Activated CD4-positive, alpha-beta T cell treated with anti-CD3 and anti-CD28 coated beads, Interleukin-2, amount 50 U/mL, for 4 hours (primary cell): ENCODE measurements at places on chromosomes 5 and 9.

DNA sequence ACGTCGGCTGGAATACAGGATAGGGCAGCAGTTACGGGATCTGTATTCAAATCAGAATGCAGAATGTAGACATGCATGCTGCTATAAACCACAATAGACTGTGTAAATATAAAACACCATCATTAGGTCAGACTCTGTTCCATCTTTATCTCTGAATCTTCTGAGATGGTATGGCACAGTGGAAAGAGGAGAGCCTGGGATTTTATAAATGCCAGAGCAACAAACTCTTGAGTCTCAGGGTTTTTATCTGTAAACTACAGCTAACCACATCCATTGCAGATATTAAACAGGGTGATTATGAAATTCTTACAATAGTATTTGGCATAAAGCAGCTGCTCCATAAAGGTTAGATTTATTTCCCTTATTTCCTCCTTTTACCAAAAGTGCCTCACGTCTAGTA, 108.7 kb downstream of the ZDHHC21 start:
- no peak for DNase-seq

GRCh38 chr5:66454186-66455078, 141.8 kb upstream of the MAST4 start:
- DNase-seq, result no peak

DNA sequence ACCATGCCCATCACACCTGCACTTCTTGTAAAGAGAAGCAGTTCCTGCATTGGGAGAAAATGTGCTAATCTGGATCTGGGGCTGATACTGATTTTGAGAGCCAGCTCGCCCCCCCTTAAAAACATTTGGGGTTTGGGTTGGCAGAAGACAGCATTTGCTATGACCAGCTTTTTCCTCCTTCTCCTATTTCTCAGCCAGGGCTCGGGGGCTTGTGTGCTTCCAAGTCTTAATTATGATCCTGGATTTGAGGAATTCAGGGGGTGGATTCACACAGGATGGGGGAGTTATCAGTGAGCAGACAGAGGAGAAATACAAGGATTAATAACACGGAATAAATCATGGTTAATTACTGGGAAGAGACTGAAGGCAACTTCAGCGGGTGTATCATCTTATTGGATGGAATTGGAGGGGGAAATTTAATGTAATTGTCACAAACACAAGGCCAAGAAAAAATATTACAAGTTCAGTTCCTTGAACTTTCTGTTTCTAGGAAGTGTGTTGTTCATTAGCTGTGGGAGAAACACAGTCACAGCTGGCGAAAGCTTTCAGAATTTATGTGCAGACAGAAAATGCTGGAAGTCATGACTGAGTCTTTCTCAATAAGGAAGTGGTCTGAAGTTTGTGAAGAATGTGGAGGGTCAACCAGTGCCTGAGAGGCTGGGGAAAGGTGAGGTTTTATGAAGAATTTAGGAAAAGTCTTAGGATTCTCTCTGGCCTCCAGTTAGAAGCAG, 15.3 kb downstream of the C9orf152 start:
- no peak for DNase-seq

GRCh38 chr9:115413304-115413703, 295.3 kb upstream of the TNC start:
- no peak for DNase-seq
